Gastrocnemius medialis (tissue), 4 donors: ENCODE measurements at places on chromosomes 3 and 15. TPM values are rescaled to one million over a fixed set of nuclear protein-coding genes. Genes with fewer than 3 reads are reported as not detected.

GRCh38 chr15:23503980-23504379, 56.9 kb upstream of the GOLGA6L2 start:
- no peaks in the 10 kb centered on the region for H3K4me1 ChIP-seq
- H3K36me3 ChIP-seq: no peaks in the 10 kb centered on the region
- H3K27me3 ChIP-seq: no peaks in the 10 kb centered on the region
- no peak for DNase-seq
- no peak overlapping the region for H3K4me3 ChIP-seq

DNA sequence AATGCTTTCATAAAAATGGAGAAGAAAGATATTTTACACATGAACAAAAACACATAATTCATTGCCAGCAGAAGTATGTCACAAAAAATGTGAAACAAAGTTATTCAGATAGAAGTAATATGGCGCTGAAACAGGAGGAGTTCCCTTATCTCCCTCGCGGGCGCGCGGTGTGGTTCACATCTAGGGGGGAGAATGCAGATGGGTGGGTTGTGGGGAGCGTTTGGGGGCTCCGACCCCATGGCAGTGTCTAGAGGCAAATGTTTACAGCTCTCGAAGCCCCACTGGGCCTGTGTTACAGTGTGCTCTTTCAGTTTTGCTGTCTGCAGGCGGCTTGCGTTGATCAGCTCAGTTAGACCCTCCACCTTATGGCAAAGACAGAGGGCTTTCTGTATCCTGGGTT, 297.5 kb downstream of the CGGBP1 start:
- DNase-seq: no peak
- no peaks in the 10 kb centered on the region for H3K36me3 ChIP-seq
- H3K27ac ChIP-seq: no peak overlapping the region
- no peaks in the 10 kb centered on the region for H3K4me1 ChIP-seq

DNA sequence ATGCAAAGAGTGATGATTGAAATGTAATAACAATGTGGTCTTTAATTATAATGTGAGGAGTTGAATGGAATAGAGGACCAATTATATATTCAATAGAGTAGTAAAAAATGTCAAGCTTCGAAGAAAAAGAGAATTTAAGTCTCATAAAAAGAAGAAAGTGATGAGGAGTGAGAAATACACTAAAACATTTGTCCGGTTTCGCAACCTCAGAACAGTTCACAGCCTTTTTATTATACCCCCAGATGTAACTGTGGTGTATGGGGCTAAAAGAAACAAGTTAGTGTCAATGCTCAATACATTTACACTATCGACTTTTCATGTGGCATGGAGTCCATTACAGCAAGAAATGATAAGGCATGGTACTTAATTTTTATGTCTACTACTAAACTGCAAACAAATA, 386.5 kb upstream of the ATP11B start:
- no peak overlapping the region for H3K4me3 ChIP-seq
- no peak overlapping the region for H3K27ac ChIP-seq
- H3K4me1 ChIP-seq: no peaks in the 10 kb centered on the region
- DNase-seq: no peak
- no peaks in the 10 kb centered on the region for H3K27me3 ChIP-seq

GRCh38 chr3:127718245-127718915, 45.6 kb downstream of the ABTB1 start:
- H3K4me1 ChIP-seq: peaks cover 15% of the 10 kb centered on the region
- no peak overlapping the region for H3K4me3 ChIP-seq
- H3K27me3 ChIP-seq: no peaks in the 10 kb centered on the region

DNA sequence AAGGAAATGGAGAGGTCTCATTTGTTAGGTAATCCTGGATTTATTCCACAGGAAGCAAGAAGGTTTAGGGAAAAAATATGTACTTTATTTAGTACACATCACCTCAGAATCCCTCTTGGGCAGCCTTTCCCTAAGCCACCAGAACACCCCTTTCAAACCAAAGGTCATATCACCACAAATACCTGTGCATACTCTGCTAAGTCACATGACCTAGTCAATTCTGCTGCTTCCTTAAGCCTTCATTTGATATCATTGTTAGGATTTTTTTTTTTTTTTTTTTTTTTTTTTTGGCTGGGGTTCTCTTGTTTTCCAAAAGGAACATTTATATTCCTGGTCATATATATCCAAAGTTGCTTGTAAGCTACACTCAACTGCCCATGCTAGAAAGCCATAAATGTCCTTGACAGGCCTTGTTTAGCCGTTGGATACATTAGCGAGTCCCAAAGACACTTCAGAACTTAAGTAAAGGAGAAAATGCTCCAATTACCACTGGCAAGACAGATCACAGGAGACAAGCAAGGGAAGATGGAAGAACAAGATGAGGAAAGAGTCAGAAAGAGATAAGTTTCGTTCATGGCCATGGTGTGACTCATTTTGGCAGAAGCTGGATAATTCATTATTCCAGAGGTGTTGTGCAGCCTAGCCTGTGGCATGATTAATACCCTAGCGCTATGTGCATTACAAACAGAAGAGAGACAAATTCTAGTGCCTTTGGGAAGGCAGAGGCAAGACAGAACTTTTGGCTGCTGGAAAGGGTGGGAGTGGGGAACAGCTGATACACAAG, 155.6 kb upstream of the SLC2A2 start:
- no peak for DNase-seq
- peaks cover 22% of the 10 kb centered on the region for H3K4me1 ChIP-seq
- H3K27me3 ChIP-seq: no peaks in the 10 kb centered on the region
- no peak overlapping the region for H3K27ac ChIP-seq
- no peaks in the 10 kb centered on the region for H3K36me3 ChIP-seq

DNA sequence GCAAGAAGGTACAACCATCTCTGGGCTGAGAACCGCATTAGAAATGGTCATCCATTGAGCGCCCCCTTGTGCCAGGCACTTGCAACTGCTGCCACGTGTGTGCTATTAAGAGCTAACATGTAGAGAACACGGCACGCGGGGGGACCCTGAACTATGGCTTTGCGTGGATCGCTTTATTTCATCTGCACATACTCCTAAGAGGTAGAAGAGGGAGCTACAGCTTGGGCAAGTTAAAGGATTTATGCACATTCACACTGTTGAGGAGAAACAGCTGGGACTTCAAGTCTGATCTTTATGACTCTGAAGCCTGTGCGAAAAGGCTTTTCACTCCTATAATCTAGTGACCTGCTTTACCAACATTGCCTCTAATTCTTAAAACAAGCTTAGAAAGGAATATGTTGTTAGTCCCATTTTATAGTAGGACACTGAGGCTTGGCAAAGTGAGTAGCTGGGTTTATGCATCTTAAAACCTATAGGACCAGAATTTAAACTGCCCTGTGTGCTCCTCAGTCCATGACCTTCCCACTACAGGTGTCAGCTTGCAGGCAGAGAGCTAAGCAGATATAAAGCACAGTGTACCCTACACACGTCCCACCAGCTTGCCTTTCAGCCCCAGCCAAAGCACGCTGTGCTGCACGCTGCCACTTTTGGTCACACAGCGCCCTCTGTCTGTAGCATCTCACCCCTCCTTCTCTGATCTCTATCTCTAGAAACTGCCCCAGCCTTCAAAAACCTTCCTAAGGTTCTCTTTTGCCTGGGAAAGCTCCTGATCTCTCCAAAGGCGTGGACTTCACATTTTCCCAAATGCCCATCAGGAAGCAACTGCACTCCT, 57.8 kb downstream of the STARD5 start:
- no peak overlapping the region for H3K27ac ChIP-seq
- H3K27me3 ChIP-seq: no peaks in the 10 kb centered on the region
- peak; percentile 40 for DNase-seq

DNA sequence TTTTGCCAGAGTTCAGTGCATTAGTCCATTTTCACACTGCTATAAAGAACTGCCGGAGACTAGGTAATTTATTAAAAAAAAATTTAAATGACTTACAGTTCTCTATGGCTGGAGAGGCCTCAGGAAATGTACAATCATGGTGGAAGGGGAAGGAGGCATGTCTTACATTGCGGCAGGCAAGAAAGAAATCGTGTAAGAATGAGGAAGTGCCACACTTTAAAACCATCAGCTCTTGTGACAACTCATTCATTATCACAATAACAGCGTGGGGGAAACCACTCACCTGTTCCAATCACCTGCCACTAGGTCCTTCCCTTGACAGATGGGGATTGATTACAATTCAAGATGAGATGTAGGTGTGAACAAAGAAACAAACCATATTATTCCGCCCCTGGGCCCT, 1361.4 kb downstream of the NSUN3 start:
- H3K27ac ChIP-seq: no peak overlapping the region
- no peak for DNase-seq
- H3K4me1 ChIP-seq: no peaks in the 10 kb centered on the region
- no peaks in the 10 kb centered on the region for H3K27me3 ChIP-seq
- no peak overlapping the region for H3K4me3 ChIP-seq

DNA sequence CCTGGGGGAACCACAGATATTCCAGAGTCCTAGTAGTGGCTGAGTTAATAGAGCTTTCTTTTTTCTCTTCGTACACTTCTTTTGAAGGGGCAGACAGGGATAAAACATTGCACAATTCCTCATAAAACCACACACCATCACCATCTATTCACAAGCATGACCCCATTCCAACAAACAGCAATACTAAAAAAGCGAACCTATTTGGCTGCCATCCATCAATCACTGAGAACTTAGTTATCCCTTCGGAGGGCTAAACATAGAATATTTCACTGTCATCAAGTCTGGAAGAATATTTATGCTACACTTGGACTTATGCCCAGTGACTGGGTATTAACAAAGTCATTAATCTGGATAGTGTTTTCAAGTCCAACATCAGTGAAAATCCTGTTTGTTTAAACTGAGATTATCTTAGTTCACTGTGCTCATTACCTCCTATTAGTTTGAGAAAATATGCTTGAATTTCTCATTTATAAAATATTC, 80.3 kb upstream of the PRTG start:
- H3K4me3 ChIP-seq: no peak overlapping the region
- peak overlapping the region; percentile 1 for H3K27ac ChIP-seq
- no peaks in the 10 kb centered on the region for H3K4me1 ChIP-seq
- H3K36me3 ChIP-seq: peaks cover 8% of the 10 kb centered on the region
- DNase-seq: no peak

- H3K36me3 ChIP-seq: no peaks in the 10 kb centered on the region
- no peaks in the 10 kb centered on the region for H3K4me1 ChIP-seq
- H3K27ac ChIP-seq: no peak overlapping the region
- no peak overlapping the region for H3K4me3 ChIP-seq
Measured at GRCh38 chr15:66923438-66923881, 141.9 kb upstream of the SMAD3 start.

GRCh38 chr3:12300137-12300536, 11.3 kb downstream of the PPARG start:
- no peaks in the 10 kb centered on the region for H3K27me3 ChIP-seq
- H3K36me3 ChIP-seq: no peaks in the 10 kb centered on the region
- no peak overlapping the region for H3K4me3 ChIP-seq
- DNase-seq: no peak
- no peak overlapping the region for H3K27ac ChIP-seq

- no peak overlapping the region for H3K27ac ChIP-seq
- no peak for DNase-seq
- no peaks in the 10 kb centered on the region for H3K36me3 ChIP-seq
- no peaks in the 10 kb centered on the region for H3K4me1 ChIP-seq
- H3K27me3 ChIP-seq: no peaks in the 10 kb centered on the region
- no peak overlapping the region for H3K4me3 ChIP-seq
Measured at GRCh38 chr15:65914386-65914785, 45.1 kb downstream of the RAB11A start.

GRCh38 chr3:41583014-41583413, 378.9 kb downstream of the ULK4 start:
- H3K27me3 ChIP-seq: no peaks in the 10 kb centered on the region
- DNase-seq: no peak
- H3K4me1 ChIP-seq: no peaks in the 10 kb centered on the region
- H3K36me3 ChIP-seq: no peaks in the 10 kb centered on the region
- H3K4me3 ChIP-seq: no peak overlapping the region

The CDCP1 gene
- total RNA-seq: 0.42 TPM

The FAM81A gene
- total RNA-seq: not detected

The XXYLT1 gene
- total RNA-seq: 0.92 TPM

The ZNF80 gene
- 0.09 TPM for total RNA-seq

The CHL1 gene
- 0.36 TPM for total RNA-seq

The ERC2 gene
- not detected for total RNA-seq

The KLHL40 gene
- total RNA-seq: 320 TPM
